ENCODE measurements at places on chromosomes 13 and 19. TPM values are rescaled to one million over a fixed set of nuclear protein-coding genes. Genes with fewer than 3 reads are reported as not detected.

GRCh38 chr19:47161876-47162489, 31.3 kb downstream of the SAE1 start:
- H3K27ac ChIP-seq: no peak overlapping the region
- H3K27me3 ChIP-seq: no peaks in the 10 kb centered on the region
- no peak overlapping the region for H3K4me3 ChIP-seq
- peaks cover 23% of the 10 kb centered on the region for H3K4me1 ChIP-seq
- DNase-seq: peak; percentile 34

DNA sequence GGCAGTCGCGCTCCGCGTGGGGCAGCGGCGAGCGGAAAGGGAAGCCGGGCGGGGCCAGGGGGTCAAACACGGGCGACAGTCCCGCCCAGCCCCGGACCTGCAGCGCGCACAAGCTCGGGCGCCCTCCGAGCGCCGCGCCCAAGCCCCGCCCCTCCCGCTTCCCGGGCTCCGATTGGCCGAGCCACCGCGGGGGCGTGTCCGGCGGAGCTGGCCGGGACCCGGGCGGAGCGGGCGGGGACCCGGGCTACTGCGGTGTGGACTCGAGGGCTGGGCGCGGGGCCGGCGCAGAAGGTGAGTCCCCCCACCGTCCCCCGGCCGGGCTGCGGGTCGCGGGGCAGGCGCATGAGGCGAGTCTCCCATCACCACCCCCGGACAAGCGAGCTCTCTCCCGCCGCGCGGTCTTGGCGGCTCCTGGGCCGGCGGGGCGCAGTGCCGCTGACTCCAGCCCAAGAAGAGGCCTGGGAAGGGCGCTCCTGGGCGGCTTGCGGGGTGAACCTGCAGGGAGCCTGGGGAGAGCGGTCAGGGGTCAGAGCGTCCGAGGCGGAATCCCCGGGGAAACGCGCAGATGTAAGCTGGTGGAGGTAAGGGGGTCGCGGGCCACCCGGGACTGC, at the start of gene PLEKHF1:
Gene PLEKHF1, plus strand, starts transcription at position 247 of the 611 bp plus-strand sequence. CDS start 8,379 bp downstream, outside the sequence.
- peak within 1 kb of the TSS; percentile 90 for H3K4me3 ChIP-seq
- no peaks in the 10 kb centered on the region for H3K36me3 ChIP-seq
- H3K27me3 ChIP-seq: no peaks in the 10 kb centered on the region
- H3K4me1 ChIP-seq: peaks cover 27% of the 10 kb centered on the region
- H3K27ac ChIP-seq: peak within 1 kb of the TSS; percentile 84

DNA sequence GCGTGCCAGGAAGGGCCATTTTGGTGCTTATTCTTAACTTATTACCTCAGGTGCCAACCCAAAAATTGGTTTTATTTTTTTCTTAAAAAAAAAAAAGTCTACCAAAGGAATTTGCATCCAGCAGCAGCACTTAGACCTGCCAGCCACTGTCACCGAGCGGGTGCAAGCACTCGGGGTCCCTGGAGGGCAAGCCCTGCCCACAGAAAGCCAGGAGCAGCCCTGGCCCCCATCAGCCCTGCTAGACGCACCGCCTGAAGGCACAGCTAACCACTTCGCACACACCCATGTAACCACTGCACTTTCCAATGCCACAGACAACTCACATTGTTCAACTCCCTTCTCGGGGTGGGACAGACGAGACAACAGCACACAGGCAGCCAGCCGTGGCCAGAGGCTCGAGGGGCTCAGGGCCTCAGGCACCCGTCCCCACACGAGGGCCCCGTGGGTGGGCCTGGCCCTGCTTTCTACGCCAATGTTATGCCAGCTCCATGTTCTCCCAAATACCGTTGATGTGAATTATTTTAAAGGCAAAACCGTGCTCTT, 49.3 kb downstream of the RAB20 start:
- no peaks in the 10 kb centered on the region for H3K27me3 ChIP-seq
- H3K4me3 ChIP-seq: no peak overlapping the region
- H3K36me3 ChIP-seq: peaks cover 67% of the 10 kb centered on the region

DNA sequence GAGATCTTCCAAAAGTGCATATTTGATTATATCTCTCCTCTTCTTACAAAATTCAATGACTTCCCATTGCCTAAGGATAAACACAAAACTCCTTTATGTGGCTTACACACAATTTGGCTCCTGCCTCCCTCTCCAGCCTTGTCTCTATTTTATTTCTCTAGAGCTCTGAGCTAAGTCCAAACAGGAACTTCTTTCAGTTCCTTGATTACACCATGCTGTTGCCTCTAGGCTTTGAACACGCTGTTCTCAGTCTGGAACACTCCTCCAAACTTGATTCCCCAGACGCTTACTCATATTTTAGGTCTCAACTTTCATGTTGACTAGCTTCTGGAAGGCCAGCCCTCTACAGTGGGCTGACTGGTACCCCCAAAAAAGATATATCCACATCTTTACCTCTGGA, 258.5 kb downstream of the COG6 start:
- no peaks in the 10 kb centered on the region for H3K36me3 ChIP-seq
- peaks cover 1% of the 10 kb centered on the region for H3K27me3 ChIP-seq
- no peak overlapping the region for H3K27ac ChIP-seq
- no peak for DNase-seq
- H3K4me3 ChIP-seq: no peak overlapping the region

DNA sequence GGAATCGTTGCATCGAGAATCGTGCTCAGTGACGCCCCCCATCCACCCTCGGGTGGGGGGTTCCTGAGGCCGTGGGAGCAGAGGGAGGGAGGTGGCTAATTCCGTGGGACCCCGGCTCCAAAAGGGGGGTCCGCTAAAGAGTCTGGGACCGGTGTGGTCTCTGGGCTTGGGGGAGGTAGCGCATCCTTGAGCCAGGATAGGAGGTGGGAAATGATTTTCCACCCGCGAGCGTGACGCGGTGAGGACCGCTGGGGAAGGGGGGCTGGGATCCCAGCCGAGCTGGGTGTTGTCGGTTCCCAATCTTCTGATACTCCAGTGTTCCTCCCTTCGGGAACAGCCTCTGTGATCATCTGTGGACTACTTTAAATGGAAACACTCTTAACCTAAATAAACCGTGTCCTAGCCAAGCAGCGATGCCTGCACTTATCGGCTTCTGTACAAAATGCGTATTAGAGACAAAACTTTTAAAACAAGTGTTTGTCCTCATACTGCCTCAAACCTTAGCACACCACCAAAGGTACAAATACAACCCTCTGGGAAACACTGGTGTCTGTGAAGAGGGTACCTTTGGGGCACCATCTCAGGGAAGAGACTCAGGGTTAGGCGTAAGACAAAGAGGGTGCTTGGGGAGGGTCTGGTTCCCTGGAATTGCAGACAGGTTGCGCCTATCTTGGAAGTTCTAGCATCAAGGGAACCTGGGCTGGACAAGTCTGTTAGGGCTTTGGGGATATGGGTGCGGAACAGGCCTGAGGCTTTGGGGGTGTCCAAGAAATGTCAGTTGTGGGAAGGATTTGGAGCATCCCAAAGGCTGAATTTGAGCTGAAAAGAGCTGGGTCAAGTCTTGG, 16.0 kb downstream of the KCNC3 start:
- no peaks in the 10 kb centered on the region for H3K36me3 ChIP-seq
- DNase-seq: no peak
- H3K4me3 ChIP-seq: no peak overlapping the region
- H3K27me3 ChIP-seq: peaks cover 39% of the 10 kb centered on the region

GRCh38 chr13:102021777-102022176, 380.1 kb downstream of the FGF14 start:
- H3K4me3 ChIP-seq: no peak overlapping the region
- no peak overlapping the region for H3K27ac ChIP-seq
- H3K27me3 ChIP-seq: no peaks in the 10 kb centered on the region
- no peaks in the 10 kb centered on the region for H3K36me3 ChIP-seq
- no peaks in the 10 kb centered on the region for H3K4me1 ChIP-seq
- no peak for DNase-seq

ZNF471 gene
- 2.3 TPM for total RNA-seq

ZNF382 gene
- total RNA-seq: 1.9 TPM

NANOS3 gene
- not detected for total RNA-seq
